ENCODE measurements at places on chromosomes 12 and 14.

- DNase-seq, result no peak
Measured at GRCh38 chr12:69833696-69834095, 8.7 kb downstream of the MYRFL start.

GRCh38 chr14:85461432-85462133, 68.4 kb upstream of the FLRT2 start:
- DNase-seq, result no peak

GRCh38 chr14:89675590-89675989, 258.6 kb upstream of the FOXN3 start:
- no peak for DNase-seq

GRCh38 chr14:61516118-61516743, 179.1 kb upstream of the HIF1A start:
- DNase-seq, result no peak

GRCh38 chr12:48815126-48816110, 2.9 kb upstream of the CACNB3 start:
- peak; percentile 87 for DNase-seq

- DNase-seq, result no peak
Measured at GRCh38 chr12:90969346-90969745, 14.4 kb upstream of the CCER1 start.

- DNase-seq, result no peak
Measured at GRCh38 chr12:1398673-1399072, 195.7 kb downstream of the FBXL14 start.

DNA sequence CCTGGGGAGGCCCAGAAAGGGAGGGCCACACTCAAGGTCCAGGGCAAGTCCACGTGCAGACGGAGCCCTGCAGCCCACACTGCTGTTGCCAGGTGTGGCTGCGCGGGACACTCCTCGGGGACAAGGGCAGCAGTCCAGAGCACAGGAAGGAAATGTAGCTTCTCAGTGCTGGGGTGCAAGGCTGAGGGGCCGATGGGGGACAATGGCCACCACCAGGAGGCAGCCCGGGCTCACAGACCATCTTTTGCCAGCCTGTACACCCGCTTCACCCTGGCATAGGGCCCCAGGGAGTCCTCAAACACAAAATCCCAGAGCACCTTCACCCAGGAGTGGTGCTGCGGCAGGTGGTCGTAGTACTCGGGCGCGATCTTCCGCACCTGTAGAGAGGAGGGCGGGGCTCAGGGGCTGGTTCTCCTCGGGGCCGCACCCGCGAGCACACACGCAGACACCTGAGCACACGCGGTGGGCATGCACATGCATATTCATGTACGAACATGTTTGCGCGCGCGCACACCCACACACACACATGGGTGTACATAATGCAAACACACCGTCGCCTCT, 12.8 kb downstream of the DEGS2 start:
- no peak for DNase-seq

DNA sequence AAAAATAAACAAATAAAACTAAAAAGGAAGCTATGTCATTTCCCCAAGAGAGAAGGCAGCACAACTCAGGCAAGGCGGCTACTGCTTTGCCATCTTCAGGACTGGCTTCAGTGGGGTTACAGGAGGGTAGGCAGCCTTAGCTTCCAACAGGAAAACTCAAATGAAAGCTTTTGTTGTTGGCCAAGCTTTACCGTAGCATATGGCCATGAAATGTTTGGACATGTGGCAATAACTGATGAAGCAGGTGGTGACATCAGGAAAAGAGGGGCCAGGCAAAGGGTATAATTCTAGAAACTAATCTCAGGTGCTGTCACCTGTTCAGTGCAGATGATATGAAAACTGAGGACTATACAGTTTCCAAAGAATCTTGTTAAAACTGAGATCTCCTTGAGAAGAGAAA, 22.8 kb upstream of the NPFF start:
- DNase-seq, result no peak

DNA sequence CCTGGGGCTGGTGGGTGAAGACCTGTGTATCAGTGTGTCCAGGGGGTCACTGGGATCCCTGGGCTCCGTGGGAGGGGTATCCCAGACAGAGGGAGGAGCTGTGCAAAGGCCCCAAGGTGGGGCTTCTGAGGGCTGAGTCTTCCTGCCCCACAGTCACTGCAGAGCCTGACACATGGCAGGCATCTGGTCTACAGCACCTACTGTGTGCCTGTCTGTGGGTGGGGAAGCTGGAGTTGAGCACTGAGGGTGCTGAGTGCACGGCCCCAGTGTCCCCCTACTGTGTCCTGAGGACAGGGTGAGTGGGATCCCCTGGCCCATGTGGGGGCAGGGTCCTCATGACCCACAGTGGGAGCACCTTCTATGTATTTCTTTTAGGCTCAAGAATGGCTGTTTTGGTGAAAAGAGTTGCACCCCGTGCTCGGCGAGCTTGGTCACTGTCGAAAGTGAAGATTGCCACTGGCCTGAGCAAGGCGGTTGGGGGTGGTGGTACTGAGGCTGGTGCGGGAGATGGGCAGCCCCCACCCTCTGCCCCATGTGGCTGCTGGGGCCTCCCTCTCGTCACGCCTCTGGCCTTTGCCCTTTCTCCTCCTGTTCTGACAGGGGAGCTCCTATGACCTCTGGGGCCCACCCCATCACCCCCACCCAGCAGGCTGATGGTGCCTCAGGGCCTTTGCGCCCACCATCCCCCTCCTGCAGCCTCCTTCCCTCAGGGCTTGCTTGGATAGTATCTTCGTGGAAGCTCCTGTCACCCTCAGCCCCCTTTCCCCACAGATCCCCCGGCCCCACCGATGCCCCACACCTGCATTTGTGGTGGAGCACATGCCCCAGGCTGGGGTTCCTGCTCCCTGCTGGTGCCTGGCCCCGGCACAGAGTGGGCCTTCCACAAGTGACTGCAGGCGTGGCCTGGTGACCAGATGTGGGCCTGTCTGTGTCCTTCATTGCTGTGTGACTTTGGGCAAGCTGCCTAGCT, 55.8 kb downstream of the BEGAIN start:
- no peak for DNase-seq

DNA sequence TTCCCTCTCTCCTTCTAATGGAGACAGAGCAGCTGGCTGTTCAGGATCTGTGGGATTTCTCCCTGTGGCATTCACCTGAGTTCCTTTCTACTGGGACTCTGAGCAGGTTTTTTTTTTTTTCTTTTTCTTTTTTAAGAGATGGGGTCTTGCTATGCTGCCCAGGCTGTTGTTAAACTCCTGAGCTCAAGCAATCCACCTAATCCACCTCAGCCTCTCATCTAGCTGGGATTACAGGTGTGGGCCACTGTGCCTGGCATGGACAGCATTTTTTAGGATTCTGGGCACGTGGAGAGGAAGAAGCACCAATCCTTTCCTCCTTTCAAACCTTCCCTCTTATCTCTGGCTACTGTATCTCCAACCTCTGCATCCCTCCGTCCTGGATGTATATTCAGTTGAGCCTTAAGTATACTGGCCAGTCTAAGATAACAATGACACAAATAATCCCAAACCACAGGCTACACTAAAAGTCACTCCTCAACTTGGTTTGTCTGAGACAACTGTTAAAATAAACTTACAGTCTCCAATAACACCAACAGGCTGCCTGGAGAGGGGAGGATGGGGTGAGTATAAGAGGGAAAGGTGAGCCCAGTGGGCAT, 16.4 kb upstream of the CELA1 start:
- no peak for DNase-seq

- no peak for DNase-seq
Measured at GRCh38 chr12:29149691-29150281, 708 bp downstream of the FAR2 start.

DNA sequence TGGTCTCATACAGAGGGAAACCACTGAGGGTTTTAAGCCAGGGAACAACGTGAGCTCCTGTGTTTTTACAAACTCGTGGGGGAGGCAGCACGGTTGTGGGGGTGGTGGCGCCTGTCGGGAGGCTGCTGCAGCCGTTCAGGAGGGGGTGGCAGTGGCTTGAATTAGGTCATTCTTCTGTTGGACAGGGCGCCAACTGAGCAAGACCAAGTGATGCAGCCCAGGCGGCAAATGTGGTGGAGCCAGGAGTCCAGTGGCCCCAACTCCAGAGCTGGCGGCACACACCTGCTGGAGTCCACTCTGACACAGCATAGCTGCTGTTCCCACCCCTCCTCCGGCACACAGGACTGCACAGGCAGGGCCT, 27.8 kb downstream of the FBRSL1 start:
- DNase-seq, result no peak

DNA sequence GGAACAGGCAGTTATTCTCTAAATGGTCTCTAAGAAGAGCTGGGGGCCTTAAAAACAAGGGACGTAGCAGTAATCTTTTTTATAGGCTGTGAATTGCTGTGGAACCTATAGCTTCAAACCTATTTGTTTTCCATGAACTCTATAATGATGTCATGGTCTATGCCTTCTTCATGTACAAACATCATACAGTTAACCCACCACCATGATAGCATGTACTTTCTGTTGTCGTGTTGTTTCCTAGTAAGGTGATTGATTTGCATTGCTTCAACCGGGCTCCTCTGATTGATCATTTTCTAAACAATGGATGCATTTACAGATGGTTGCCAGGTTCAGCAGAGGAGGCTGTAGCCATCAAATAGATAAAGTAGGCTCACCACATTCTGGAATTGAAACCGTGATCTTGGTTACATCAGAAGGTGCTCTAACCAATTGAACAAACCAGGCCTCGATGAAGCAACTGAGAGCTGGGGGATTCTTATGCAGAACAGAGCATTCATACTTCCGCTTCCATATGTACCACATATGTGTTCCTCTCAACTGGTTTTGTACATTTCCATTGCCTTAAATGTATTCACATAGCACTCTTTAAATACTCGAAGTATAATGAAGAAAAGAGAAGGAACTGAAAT, 25.6 kb upstream of the PCNX1 start:
- no peak for DNase-seq

DNA sequence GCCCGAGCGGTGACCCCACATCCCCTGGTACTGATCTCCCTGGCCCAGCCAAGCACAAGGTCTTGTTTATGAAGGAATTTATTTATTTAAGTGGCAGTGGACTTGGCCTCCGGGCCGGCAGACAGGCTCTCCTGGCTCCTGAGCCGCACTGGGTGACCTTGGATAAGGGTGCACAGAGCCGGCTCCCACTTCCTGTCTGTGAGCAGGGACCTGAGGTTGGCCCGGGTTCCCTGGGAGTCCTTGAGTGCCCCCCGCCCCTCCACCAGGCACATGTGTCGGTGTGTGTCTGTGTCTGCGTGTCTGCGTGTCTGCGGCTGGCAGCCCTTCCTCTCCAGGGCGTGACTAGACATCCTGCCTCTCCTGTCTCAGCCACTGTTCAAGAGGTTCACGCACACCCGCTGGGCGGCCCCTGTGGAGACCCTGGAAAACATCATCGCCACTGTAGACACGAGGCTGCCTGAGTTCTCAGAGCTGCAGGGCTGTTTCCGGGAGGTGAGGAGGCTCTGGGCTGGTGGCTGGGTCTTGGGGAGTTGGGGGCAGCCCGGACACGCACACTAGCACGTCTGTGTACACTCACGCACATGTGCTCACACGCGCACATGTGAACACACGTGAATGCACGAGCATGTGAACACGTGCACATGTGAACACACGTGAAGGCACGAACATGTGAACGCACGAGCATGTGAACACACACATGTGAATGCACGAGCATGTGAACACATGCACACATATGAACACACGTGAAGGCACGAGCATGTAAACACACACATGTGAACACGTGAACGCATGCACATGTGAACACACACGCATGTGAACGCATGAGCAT, 9.3 kb downstream of the TNFAIP2 start:
- no peak for DNase-seq

DNA sequence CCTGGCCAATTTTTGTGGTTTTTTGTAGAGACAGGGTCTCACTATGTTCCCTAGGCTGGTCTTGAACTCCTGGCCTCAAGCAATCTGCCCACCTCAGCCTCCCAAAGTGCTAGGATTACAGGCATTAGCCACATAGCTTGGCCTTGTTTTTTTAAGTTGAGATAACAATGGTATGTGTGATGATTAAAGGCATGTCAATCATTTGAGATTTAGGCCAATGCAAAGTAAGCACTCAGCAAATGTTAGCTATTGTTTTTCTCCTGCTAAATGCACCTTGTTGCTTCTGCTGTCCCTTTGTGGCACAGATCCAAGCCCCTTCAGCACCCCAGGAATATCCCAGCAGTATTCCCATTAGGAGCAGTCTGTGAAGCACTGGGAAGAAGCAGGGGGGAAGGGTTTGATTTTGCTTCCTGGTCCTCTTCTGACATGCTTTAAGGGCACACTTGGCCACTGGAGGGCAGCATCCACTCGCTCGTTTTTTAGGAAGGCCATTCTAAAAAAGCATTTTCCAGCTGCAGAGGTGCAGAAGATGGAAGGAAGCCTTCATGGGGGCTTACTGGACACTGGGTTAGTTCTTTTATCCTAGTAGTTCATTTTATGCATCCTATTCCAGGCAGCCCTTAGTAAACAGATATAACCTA, 70.2 kb upstream of the ZFP36L1 start:
- peak; percentile 71 for DNase-seq

GRCh38 chr14:70004791-70005190, 125.6 kb downstream of the SMOC1 start:
- no peak for DNase-seq

GRCh38 chr12:61739925-61740324, 520.3 kb upstream of the USP15 start:
- no peak for DNase-seq

DNA sequence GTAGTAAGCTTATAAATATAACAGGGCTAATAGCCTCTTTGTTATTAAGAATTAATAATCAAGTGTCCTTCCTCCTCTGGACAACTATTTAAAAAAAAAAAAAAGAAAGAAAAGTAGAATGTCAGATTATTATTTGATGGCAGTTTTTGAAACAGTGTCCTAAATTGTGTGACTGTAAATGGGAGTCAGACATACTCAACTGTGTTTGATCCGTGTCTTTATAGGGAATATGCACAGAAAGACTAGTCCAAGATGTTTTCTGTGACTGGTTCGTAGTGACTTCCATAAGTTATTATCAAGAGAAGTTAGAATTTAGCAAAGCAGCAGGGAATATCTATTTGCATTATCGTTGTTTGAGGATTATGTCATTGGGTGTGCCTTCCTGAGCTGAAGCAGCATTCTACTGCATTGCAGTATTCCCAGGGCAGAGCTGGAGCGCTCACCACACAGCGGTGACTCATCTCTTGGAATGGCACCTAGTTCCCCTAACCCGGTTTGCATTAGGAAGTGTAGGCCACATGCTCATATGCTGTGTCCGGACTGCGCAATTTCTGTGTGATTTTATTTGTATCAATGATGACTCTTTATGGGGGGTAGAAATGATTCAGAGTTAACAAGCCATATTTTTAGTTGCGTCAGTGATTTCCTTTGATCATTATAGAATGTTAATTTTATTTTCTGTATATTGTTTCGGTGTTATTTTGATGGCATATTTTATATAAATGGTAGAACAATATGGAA, 7.9 kb downstream of the DYNC1H1 start:
- no peak for DNase-seq

GRCh38 chr14:57634335-57634734, 140.7 kb upstream of the CCDC198 start:
- DNase-seq, result no peak

- no peak for DNase-seq
Measured at GRCh38 chr12:93072340-93072739, 143.2 kb upstream of the EEA1 start.

DNA sequence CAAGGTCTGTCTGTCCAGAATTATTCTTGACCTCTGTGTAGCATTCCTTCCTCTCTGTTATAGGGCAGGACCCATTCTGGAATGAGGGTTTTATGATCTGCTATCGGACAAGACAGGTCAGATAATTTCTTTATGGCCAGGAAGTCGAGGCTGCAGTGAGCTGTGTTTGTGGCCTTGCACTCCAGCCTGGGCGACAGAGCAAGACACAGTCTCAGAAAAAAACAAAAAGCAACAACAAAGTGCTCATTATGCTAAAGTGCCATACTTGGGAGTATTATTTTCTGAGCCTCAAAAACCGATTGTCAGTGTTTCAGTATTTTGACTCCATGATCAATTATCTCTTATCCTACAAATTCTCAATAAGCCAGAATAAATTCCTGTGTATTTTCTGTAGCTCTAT, 4.1 kb downstream of the CIPC start:
- DNase-seq, result no peak

All from NCI-H2081 (cell line).